Esophagus squamous epithelium (tissue), 5 donors: ENCODE measurements at places on chromosomes 4 and X.
A peak's percentile ranks its signal among the peaks of the same experiment; 100 is the strongest.

- H3K27ac ChIP-seq = no peak overlapping the region
- H3K4me3 ChIP-seq = no peak overlapping the region
- no peak for DNase-seq
- H3K4me1 ChIP-seq = no peaks in the 10 kb centered on the region
These were observed 523.6 kb downstream of the BCOR start for GRCh38 chrX:39574178-39574577.

GRCh38 chrX:150092549-150092948 is 154.3 kb upstream of the EOLA2 start:
- H3K27me3 ChIP-seq = no peaks in the 10 kb centered on the region
- H3K27ac ChIP-seq = no peak overlapping the region
- H3K4me3 ChIP-seq = no peak overlapping the region
- no peaks in the 10 kb centered on the region for H3K4me1 ChIP-seq
- DNase-seq = no peak

GRCh38 chr4:96767815-96768480 is 928.1 kb downstream of the PDHA2 start:
- H3K4me1 ChIP-seq = no peaks in the 10 kb centered on the region
- H3K27ac ChIP-seq = no peak overlapping the region
- no peak overlapping the region for H3K4me3 ChIP-seq
- H3K36me3 ChIP-seq = no peaks in the 10 kb centered on the region
- no peak for DNase-seq

DNA sequence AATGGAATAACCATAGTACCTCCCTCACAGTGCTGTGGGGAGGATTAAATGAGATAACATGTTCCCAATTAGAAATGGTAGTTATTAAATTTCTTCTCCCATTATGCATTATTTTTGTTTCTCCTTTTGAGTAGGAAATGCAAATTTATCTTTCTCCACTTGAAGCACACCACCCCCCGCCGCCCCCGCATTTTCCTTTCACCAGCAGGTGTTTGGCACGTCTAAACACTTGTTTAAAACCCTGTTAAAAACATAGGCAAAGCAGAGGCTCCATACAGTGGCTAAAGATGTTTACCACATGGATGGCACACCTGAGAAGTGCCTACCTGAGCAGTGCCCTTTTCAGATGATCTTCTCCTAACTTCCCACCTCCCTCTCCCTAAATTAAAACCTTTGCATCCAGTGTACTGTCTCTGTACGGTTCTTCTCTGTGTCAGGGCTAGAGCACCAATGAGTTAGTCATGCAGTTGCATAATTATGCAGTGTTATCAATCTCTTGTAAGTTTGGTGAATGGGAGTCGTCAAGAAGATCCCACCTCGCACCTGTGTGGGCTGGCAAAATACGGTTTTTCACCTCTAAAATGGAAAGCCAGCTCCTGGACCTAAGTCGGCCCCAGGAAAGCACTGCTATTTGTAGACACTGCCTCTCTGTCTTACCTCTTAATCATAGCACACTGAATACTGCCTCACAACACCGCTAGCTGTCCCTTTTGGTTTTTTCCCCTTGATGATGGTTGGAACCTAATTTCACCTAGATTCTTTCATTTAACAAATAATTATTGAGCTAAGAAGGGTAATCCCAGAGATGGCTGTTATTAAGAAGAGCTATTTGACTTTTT is 122.0 kb downstream of the CT47B1 start:
- H3K27ac ChIP-seq = no peak overlapping the region
- no peaks in the 10 kb centered on the region for H3K4me1 ChIP-seq
- no peak overlapping the region for H3K4me3 ChIP-seq
- DNase-seq = no peak

GRCh38 chr4:15479089-15479912 is 9.6 kb downstream of the CC2D2A start:
- peak overlapping the region; percentile 45 for H3K4me3 ChIP-seq
- peaks cover 15% of the 10 kb centered on the region for H3K4me1 ChIP-seq
- H3K27ac ChIP-seq = peak overlapping the region; percentile 72

DNA sequence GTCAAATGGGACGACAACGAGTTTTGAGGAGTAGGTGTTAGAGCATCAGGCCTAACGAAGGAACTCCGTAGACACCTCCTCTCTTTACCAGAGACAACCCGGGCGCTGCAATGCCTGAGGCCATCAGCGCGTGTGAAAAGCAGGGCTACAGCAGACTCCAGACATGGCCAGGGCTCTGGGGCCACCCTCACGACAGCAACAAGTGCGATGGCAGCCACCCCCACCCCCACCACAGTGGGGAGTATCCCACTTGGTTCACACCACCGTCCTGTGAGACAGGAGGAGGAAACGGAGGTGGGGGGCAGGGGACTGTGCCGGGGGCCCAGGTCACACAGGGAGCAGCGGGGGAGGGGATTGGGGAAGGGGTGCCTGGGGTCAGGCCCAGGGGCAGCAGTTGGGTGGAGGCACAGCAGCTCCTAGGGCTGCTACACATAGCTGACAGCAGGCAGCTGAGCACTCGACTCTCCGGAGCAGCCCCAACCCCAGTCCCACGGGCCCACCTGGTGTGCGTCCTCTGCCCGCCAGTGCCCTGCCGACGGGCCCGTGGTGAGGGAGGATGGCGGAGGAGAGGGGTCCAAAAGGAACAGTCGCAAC is 8.5 kb downstream of the LRPAP1 start:
- no peak overlapping the region for H3K27ac ChIP-seq
- no peaks in the 10 kb centered on the region for H3K27me3 ChIP-seq
- H3K4me1 ChIP-seq = no peaks in the 10 kb centered on the region
- DNase-seq = no peak
- H3K36me3 ChIP-seq = peaks cover 43% of the 10 kb centered on the region

- no peaks in the 10 kb centered on the region for H3K4me1 ChIP-seq
- no peaks in the 10 kb centered on the region for H3K36me3 ChIP-seq
- H3K27me3 ChIP-seq = no peaks in the 10 kb centered on the region
- no peak overlapping the region for H3K27ac ChIP-seq
- DNase-seq = no peak
These were observed 28.8 kb downstream of the MSL3 start for GRCh38 chrX:11786862-11787261.

DNA sequence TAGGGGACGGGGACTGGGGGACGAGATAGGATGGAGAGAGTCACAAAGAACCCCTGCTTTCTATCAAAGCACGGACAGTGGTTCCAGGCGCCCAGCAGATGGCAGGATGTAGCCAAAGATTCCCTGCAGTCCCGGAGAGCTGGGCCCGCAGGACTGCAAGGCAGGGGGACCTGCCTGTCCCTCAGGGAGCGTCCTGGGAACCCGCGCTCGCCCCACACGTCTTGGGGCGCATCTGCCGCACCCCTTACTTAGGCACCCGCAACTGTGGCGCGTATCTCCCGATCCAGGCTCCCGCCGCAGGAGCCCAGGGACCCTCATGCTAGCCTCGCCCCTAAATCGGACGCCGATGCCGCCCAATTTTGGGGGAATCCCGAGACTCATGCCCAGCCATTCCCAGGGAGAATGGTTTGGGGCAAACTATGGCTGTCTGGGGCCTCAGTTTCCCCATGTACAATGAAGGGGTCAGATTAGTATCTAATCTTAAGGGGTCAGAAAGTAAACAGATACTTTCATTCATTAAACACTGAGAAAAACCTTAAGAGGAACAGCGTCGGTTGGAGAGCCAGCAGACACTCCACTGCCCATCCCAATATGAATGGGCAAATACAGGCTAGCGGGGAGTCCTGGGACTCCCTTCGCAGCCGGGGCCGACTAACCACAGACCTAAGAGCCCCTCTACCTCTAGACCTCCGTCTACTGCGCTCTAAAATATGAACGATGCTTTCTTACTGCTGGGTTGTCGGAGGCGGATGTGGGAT is 581 bp upstream of the STK32B start:
- no peak for DNase-seq
- H3K4me3 ChIP-seq = peak overlapping the region; percentile 71
- H3K27me3 ChIP-seq = peaks cover 42% of the 10 kb centered on the region
- H3K27ac ChIP-seq = peak overlapping the region; percentile 54
- H3K36me3 ChIP-seq = no peaks in the 10 kb centered on the region
- peaks cover 25% of the 10 kb centered on the region for H3K4me1 ChIP-seq

DNA sequence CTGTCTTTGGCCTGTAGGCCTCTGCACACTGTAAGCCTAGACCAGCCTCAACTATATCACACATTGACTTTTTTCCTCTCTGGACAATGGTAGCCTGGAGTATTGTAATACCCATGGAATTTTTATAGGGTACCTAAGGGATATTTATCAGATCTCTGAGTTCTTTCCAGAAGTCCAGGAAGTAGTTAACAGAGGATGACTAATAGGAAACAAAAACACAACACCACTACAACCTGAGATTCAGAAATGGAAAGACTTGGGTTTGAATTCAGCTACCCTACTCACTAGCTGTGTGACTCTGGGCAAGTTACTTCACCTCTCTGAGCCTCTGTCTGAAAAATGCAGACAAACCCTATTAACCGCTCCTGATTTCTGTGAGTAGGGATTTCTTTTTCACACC is 7.7 kb upstream of the STX18 start:
- H3K4me3 ChIP-seq = no peak overlapping the region
- no peaks in the 10 kb centered on the region for H3K27me3 ChIP-seq
- H3K36me3 ChIP-seq = peaks cover 82% of the 10 kb centered on the region
- H3K4me1 ChIP-seq = no peaks in the 10 kb centered on the region
- DNase-seq = no peak

DNA sequence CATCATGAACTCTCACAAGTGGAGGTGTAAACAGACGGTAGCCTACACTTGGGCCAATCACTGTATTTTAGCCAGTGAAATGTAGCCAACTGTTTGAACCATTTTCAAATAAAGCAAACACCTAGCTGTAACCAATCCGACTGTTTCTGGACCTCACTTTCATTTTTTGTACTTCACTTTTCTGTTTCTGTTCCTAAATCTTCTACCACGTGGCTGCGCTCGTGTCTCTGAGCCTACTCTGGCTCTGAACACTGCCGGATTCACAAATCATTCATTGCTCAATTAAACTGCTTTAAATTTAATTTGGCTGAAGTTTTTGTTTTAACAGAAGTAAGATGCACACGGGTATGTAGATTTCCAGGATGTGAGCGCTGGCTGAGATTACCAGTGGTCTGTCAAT is 319.1 kb downstream of the RAPGEF2 start:
- H3K27ac ChIP-seq = no peak overlapping the region
- no peaks in the 10 kb centered on the region for H3K27me3 ChIP-seq
- no peaks in the 10 kb centered on the region for H3K36me3 ChIP-seq
- DNase-seq = no peak
- no peaks in the 10 kb centered on the region for H3K4me1 ChIP-seq
- no peak overlapping the region for H3K4me3 ChIP-seq

- no peaks in the 10 kb centered on the region for H3K27me3 ChIP-seq
- DNase-seq = no peak
- H3K4me3 ChIP-seq = no peak overlapping the region
- no peak overlapping the region for H3K27ac ChIP-seq
- H3K36me3 ChIP-seq = no peaks in the 10 kb centered on the region
These were observed 266.8 kb downstream of the C4orf33 start for GRCh38 chr4:129362691-129363274.

DNA sequence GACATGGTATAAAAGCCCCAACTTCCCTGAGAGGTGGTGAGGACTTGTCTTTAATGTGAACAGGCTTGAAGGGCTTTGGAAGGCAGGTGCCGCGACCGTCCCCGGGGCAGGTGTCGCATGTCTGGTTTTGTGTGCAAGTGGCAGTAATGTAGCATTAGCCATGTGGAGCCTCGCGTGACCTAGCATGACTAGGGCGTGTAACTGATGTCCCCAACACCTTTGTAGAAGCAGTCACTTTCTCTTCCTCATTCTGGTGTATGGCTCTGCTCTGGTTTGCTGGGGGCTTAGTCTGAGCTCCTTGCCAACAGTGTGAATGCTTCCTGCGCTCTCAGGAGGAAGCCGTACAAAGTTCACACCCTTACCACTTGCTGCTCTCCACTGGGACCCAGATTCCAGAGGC is 145.7 kb downstream of the AMMECR1 start:
- no peaks in the 10 kb centered on the region for H3K36me3 ChIP-seq
- no peaks in the 10 kb centered on the region for H3K4me1 ChIP-seq
- DNase-seq = no peak
- H3K27me3 ChIP-seq = no peaks in the 10 kb centered on the region
- H3K27ac ChIP-seq = no peak overlapping the region
- H3K4me3 ChIP-seq = no peak overlapping the region

DNA sequence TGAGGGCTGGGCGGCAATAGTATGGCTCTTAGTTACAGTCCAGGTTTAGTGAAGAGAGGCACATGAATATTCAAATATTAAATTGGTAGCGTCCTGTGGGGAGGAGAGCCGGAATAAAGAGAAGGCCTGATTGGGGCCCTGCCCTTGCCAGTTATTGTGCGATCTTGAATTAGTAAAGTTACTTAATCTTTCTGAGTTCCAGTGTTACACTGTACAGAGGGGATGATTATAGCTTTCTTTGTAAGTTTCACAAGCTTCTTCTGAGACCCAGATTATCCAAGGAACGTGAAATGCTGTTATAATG is 1.2 kb downstream of the METAP1 start:
- peak overlapping the region; percentile 99 for H3K27ac ChIP-seq
- peaks cover 15% of the 10 kb centered on the region for H3K4me1 ChIP-seq
- no peaks in the 10 kb centered on the region for H3K36me3 ChIP-seq
- DNase-seq = no peak
- no peaks in the 10 kb centered on the region for H3K27me3 ChIP-seq

GRCh38 chr4:8229331-8229975 is 30.4 kb downstream of the SH3TC1 start:
- H3K36me3 ChIP-seq = no peaks in the 10 kb centered on the region
- H3K4me3 ChIP-seq = no peak overlapping the region
- H3K27ac ChIP-seq = peak overlapping the region; percentile 75
- no peaks in the 10 kb centered on the region for H3K27me3 ChIP-seq
- no peak for DNase-seq

DNA sequence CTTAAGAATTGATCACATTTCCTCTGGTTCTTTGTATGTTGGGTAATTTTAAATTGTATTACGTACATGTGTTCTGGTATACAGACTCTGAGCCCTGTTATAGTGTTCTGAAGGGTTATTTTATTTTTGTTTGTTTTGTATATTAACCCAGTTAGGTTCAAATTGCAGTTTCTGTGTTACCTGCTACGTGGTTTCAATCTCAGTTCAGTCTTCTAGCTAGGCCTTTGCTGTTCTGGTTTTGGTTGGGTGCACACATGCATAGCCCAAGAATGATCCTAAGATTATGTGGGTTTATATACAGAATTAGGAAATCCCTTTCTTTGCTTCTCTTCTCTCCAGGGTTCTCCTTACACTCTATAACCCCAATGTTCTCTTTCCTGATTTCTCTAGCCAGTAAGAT is 161.0 kb downstream of the PPP1R2C start:
- H3K36me3 ChIP-seq = no peaks in the 10 kb centered on the region
- H3K27me3 ChIP-seq = no peaks in the 10 kb centered on the region
- no peak for DNase-seq
- no peak overlapping the region for H3K27ac ChIP-seq

DNA sequence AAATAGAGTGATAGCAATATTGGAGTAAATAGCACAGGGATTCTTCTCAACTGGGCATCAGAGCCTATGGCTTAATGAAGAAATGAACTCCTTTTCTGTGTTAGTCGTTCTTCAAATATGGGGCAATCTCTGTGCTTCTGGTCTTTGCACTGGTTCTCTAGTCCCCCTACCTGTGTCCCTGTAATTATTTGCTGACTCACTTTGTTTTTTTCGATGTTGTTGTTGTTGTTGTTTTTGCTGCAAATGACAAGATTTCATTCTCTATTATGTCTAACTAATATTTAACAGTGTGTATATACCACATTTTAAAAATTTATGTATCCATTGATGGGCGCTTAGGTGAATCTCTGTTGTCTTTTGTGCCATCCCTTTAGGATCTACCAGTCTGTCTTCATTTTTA is 2137.8 kb upstream of the TENM3 start:
- no peak for DNase-seq
- H3K27ac ChIP-seq = no peak overlapping the region

- no peaks in the 10 kb centered on the region for H3K4me1 ChIP-seq
- H3K27ac ChIP-seq = no peak overlapping the region
- no peaks in the 10 kb centered on the region for H3K27me3 ChIP-seq
- no peak for DNase-seq
These were observed 2085.4 kb downstream of the ARAP2 start for GRCh38 chr4:34158878-34159277.
